NCI-H2081 (cell line): ENCODE measurements at places on chromosomes 16 and 17.
A peak's percentile ranks its signal among the peaks of the same experiment; 100 is the strongest.

- DNase-seq: no peak
Measured at GRCh38 chr16:72910381-72910780, 137.5 kb downstream of the ZFHX3 start.

DNA sequence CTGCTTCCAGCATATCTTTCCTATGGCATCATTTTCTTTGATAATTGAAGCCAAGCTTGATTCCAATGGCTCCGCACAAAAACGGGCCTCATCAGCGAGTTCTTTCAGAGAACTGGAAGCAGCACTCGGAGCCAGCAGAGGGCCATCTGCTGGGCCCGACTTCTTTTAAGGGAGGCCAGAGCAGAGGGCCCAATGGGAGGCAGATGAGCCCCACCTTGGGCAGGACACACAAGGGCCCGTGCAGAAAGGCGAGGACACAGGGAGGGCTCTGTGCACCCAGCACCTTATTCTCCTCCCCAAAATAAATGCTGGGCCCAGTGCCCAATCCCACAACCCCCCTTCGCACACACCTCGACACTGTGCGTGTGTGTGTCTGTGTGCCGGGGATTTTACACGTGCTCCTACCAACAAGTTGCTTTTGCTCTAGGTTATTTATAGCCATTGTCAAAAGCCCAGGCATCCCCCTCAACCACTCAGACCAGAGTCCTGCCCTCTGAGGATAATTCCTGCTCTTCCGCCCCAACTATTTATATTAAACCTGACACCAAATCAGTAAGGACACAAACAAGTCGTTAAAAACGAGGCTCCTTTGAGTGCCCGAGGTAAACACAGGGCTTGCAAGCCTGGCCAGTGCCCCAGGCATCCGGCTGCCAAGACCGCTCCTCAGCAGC lies 6.8 kb downstream of the AXIN2 start:
- DNase-seq: no peak

DNA sequence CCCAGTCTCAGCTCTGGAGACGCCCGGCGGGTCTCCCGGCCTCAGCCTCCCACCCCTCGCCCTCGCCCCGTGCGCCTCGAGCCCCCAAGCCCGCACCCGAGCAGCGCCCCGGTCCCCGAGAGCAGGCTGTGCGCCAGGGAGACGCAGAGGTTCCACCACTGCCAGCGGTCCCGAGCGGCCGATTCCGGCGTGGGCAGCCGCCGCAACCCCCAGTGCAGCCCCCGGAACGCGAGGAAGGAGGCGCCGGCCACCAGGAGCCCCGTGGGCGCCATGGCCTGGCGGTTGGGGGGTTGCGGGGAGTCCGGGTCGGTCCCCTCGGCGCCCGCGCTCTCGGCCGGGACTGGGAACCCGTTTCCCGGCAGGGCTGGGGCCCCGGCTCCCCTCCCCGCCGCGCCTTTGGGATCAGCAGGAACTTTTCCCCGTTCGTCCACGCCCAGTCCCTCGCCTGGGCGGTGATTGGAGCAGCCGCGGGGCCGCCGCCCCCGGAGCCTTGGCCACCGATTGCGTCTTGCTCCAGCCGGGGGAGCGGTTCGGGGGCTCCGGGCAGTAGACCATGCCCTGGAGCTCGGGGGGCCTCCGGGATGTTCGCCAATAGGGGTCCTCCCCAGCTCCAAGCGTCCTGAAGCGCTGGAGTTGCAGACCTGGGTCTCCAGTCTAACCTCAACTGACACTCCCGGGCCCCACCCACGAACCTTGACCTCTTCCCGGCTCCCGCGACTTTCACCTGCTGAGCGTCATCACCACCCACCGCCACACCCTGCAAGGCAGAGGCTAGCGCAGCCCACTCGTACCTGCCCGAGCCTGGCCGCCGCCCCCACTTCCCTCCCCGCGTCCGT lies at the start of gene TLCD2:
TLCD2 (minus strand) TSS at position 407 of the 836 bp plus-strand sequence; CDS start at position 272, 135 bp downstream.
- DNase-seq: no peak

- DNase-seq: peak; percentile 27
Measured at GRCh38 chr17:67322042-67322787, 44.2 kb downstream of the PSMD12 start.

DNA sequence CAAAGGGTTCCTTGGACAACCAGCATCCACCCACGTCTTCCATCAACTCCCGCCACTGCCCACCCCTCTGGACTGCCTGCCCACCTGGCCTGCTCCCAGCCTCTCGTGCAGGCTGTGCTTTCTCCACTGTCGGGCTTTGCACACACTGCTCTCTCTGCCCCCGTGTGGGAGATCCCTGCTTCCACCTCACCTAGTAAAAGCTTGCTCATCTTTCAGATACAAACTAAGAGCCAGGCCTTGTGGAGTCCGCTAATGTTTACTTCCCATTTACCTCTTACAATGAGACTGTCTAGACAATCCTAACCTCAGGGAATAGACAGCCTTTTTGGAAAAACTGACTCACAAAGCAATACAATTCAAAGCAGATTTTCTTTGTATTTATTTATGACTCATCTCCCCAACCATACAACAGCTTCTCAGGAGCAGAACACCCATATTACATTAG lies 67.6 kb downstream of the USP31 start:
- no peak for DNase-seq

DNA sequence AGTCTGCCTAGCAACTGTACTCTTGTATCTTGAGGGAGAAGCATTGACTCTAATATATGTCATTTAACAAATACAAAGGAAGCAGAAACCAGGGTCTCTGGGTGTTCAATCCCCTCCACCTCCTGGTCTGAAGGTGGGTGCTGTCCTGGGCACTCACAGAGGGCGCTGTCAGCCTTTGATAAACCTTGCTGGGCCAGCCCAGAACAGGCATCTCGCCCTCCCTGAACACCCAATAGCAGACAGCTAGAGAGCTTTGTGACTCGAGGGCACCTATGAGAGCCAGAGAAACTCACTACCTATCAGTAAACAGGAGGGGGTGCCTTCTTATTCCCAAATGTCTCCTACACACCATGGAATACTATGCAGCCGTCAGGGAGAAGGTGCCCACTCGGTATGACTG lies 6.4 kb upstream of the PIPOX start:
- no peak for DNase-seq

DNA sequence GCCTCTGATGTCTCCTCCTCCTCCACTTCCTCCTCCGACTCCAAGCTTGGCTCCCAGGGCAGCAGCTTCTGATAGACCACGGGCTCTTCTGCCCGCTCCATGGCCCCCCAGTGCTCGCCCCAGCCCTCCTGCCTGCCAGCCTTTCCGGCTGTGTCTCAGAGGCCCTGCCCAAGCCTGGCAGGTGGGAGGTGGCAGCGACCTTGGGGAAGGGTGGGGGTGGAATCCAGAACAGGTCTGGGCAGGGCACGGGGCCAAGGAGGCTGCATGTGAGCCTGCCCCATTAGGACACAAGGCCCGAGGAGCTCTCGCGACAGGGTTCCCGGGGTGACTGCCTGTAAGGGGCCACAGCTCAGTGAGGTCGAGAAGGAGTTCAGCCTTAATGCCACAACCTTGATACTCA lies at the start of gene GGT6:
GGT6 (minus strand) TSS at position 157 of the 400 bp plus-strand sequence; CDS start at position 101, 56 bp downstream.
- DNase-seq: no peak

DNA sequence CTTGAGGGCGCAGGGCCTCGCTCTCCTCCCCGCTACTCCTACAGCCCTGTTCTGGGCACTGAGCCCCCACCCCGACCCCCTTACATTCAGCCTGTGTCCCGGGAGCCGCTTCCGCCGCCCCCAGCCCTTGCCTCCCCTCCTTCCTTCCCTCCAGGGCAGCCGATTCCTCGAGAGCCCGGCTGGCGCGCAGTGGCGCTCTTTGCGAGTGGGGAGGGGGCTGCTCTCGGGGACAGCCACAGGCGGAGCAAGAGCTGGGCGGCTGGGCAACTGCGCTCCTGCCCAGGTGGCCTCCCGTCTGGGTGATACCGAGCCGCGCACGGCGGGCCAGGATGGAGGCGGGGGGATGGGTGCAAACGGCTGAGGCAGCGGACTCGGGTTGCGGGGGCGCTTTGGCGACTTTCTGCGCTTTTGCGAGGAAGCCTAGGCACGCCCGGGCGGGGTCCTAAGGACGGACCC lies 1.2 kb downstream of the MMP15 start:
- DNase-seq: no peak

DNA sequence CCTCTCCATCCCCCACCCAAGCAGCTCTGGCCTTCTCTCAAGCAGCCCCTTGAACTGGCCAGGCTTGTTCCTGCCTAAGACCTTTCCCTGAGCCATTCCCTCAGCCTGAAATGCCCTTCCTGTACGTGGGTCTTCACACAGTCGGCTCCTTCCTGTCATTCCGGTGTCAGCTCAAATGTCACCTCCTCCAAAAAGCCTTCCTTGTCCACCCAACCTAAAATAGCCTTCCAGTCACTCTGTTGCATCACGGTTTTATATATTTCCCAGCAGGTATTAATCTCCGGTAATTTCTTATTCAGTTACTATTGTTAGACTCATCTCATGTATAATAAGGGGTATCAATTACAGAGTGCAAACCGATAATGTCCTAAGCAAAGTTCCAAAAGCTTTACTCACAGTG lies 51.8 kb downstream of the C17orf67 start:
- no peak for DNase-seq

GRCh38 chr16:87560428-87561199 lies 41.7 kb upstream of the JPH3 start:
- DNase-seq: no peak

DNA sequence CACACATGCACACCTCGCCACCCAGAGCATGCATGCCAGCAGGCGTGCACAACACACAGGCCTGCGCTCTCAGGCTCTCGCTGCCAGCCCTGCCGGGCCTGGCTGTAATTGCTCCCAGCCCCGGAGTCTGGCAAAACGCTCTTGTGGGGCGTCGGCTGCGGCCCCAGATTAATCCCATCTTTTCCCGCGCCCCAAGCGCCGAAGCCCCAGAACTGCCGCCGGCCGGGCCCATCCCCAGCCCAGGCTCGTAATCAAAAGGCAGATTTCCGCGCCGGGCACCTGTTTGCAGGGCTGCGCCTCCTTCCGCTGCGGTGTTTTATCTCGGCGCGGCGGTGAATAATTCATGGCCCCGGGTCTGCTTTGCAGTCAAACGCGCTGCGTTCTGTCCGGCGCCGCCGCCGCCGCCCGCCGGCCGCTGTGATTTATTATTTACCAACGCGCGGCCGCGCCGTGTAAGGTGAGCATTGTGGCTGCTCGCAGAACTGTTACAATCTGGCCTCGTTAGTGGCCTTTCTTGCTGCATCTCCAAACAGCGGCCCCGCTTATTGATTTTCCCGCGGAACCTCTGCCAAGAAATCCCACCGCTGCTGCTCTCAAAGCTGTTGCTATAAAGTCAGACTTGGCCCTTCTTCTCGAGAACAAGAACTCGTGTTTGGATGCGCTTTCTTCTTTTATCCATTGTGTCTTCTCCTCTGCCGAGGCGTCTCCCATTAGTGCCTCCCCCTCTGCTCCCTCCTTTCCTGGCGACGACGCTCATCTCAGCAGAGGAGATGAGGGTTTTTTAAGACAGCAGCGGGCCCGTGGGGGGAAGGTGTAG lies 126.1 kb downstream of the IRX5 start:
- DNase-seq: no peak

- DNase-seq: no peak
Measured at GRCh38 chr16:86982347-86982596, 334.9 kb downstream of the C16orf95 start.

DNA sequence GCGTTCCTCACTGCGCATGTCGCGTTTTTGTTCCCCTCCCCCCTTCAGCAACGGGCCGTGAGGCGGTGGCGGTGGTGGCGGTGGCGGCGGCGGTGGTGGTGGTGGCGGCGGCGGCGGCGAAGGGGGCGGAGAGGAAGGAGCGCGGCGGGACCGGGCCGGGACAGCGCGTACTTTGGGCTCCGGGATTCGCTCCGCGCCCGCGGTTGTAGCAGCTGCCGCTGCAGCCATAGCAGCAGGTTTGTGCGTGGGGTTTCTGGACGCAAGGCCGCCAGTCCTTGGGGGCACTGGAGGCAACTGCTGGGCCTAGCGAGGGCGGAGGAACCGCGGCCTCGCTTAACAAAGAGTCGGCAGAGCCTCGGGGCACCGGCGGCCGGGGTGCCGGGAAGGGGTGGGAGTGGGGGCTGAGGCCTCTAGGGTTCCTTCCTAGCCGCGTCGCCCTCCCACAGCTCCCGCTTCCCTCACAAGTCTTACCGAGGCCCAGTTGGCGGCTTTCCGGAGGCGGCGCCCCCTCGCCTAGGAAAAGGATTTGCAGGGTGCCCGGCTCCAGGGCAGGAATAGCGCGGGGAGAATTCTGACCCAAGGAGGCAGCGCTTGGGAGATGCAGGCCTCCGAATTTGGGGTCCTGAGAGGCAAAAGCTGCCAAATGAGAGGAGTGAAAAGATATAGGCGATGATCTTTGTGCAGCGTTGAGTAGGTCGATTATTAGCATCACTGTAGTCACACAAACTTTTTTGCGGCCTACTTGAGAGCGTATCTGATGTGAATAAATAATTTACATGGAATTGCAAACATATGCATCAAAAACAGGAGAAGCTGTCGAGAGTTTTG lies at the start of gene DDX42:
DDX42 (plus strand) TSS at position 30 of the 828 bp plus-strand sequence. CDS start 12,880 bp downstream, outside the sequence.
- DNase-seq: peak; percentile 69

DNA sequence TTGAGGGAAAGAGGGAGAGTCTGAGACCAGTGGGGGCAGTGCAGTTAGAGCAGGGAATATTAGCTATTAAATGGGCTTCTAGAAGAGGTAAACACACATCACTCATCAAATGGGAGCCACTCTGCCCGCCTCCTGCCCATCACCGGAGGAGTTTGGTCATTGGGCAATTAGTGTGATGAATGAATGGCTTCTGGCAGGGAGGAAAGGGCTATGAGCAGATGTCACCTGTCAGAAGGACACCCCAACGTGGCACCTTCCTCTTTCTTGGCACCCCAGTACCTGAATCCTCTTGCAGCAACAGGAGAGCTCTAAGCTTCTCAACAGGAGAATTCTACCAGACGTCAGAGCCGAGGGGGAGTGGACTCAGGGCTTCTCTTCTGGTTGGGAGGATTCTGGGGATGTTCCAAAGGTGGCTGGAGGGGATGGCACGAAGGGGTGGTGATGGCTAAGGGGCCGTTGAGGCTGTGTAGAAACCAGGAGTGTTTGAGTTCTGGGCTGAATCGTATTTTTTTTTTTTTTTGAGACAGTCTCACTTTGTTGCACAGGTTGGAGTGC lies 11.0 kb downstream of the C1QTNF1 start:
- DNase-seq: no peak

GRCh38 chr17:67441052-67441895 lies 64.2 kb downstream of the PITPNC1 start:
- DNase-seq: no peak

DNA sequence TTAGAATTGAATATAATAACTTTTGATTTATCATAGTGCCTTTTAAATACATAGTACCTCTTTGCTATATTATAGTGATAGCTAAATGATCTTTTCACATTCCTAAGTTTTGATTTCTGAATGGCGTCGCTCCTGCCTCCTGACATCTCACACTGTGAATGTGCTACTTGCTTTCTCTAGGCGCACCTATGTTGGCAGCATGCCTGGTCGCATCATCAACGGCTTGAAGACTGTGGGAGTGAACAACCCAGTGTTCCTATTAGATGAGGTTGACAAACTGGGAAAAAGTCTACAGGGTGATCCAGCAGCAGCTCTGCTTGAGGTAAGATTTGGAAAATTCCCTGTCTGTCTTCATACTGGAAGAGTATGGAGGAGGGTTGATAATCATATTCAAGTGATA lies 29.8 kb upstream of the ABCC11 start:
- peak; percentile 52 for DNase-seq

GRCh38 chr16:12205378-12206097 lies 229.0 kb downstream of the SNX29 start:
- no peak for DNase-seq
